ENCODE measurements at places on chromosomes 12 and 14. TPM values are rescaled to one million over a fixed set of nuclear protein-coding genes. Genes with fewer than 3 reads are reported as not detected.

The BLTP3B gene
- 8.6 TPM for total RNA-seq

DNA sequence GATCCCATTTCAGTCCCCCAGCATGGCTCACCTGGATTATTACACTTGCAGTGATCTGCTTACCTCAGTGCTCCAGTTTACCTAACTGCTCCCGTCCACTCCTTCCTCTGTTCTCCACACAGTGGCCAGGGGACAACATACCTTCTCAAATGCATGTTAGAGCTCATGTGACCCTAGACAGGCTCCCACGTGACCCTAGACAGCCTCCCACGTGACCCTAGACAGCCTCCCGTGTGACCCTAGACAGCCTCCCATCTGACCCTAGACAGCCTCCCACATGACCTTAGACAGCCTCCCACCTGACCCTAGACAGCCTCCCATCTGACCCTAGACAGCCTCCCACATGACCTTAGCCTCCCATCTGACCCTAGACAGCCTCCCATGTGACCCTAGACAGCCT, 226.0 kb upstream of the TMEM132C start:
- no peak for DNase-seq

The SSTR1 gene
- 0.63 TPM for total RNA-seq

DNA sequence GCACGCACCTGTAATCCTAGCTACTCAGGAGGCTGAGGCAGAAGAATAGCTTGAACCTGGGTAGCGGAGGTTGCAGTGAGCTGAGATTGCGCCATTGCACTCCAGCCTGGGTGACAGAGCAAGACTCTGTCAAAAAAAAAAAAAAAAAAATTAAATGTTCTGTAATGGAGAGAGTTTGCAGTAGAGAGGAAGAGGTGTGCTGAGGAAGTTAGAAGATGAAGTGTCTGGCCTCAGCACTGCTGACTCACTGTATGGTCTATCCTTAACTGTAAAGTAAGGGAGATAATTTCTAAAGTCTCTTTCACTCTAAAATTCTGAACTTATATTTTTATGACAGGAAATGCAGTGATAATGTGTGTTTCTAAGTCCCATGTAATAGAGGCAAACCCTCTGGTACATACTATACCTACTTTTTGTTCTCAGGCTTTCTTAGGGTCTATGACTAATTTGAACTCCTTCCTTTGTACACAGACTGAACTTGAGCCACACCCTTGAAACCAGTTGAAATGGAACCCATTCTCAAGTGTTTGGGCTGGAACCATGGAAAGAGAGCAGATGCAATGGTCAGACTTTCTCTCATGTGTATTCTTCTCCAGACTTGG, 278.1 kb upstream of the FAR2 start:
- no peak for DNase-seq

- no peak for DNase-seq
Measured at GRCh38 chr12:99505805-99506204, 141.7 kb upstream of the GARIN6 start.

The TMEM119 gene
- not detected for total RNA-seq

GRCh38 chr12:42957136-42957535, 367.6 kb upstream of the PRICKLE1 start:
- no peak for DNase-seq

The OR4K14 gene
- total RNA-seq, result not detected

- no peak for DNase-seq
Measured at GRCh38 chr14:64409126-64409920, 21.2 kb downstream of the MTHFD1 start.

The PLEKHG7 gene
- not detected for total RNA-seq

GRCh38 chr12:110253176-110253575, 27.9 kb upstream of the ATP2A2 start:
- no peak for DNase-seq

GRCh38 chr14:102509746-102510615, at the start of gene ANKRD9:
TSS of gene ANKRD9 (minus strand) at chr14:102509776. CDS start at chr14:102507889, 1,887 bp downstream.
- peak; percentile 9 for DNase-seq

The WNT1 gene
- not detected for total RNA-seq

GRCh38 chr14:68953196-68953555, 25.9 kb downstream of the ACTN1 start:
- no peak for DNase-seq

DNA sequence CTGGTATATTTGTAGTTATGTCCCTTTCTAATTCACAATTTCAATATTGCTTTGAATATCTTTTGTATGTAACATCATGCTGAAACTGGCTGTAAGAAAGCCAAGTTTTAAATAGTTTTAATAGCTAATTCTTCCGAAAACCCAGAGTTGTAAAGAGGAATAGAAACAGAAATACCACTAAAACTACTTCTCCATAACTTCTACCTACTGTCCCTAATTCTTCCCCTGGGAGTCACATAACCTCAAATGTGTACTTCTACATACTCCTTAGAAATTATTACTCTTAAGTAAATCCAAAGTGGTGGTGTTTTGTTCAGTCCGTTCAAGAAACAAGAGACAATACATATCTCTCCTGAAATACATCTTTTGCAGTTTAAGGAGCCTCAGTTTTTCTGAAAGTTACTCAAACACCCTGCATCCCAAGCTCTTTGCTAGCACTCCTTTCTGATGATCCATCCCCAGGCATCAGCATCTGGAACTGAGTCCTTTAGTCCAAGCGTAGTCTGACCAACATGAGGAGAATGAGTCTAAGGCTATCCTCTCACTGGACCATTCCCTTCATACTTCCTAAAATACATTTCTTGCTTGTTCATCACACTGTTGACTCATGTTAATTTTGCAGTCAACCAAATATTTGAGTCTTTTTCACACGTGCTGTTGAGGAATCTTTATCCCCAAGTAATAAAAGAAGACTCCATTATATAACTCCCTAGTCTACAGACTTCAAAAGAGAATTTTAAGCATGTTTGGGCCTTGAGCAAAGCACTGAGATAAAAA, 214.3 kb upstream of the NUDT4 start:
- no peak for DNase-seq

DNA sequence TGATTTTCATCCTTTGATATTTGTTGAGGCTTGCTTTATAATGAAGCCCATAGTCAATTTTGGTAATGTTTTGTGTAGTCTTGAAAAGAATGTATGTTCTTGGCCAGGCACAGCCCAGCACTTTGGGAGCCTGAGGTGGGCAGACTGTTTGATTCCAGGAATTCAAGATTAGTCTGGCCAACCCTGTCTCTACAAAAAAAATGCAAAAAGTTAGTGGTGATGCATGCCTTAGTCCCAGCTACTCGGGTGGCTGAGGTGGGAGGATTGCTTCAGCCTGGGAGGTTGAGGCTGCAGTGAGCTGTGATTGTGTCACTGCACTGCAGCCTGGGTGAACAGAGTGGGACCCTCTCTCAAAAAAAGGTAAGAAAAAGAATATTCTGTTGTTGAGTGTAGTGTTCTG, 10.8 kb downstream of the ETNK1 start:
- DNase-seq, result no peak

GRCh38 chr12:6873094-6874014, at the start of gene SPSB2:
TSS of gene SPSB2 (minus strand) at chr12:6873303. CDS start at chr12:6872901, 402 bp downstream.
- no peak for DNase-seq

DNA sequence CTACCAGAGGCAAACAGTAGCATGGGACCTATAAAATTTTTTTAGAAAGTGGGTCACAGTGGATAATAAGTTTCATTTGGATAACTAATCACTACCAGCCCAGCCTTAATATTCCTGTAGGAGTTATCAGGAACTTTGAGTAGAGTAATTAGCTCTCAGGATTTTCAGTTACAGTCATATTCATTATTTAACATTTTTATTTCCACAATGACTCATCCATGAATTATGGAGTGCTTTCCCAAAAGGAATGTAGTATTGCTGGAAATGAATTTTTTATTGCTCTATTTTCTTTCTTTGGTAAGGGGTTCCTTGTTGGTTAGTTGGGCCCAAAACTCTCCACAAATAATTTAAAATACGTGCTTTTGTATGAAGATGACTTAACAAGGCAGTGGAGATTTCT, 53.7 kb downstream of the ERC1 start:
- DNase-seq, result peak; percentile 36

- no peak for DNase-seq
Measured at GRCh38 chr12:92324849-92325500, 179.3 kb upstream of the BTG1 start.
